ENCODE measurements at places on chromosomes 3 and 15.

GRCh38 chr3:149512073-149512782 is 37.7 kb downstream of the TM4SF4 start:
- peak; percentile 25 for DNase-seq

GRCh38 chr3:177516158-177517011 is 319.1 kb upstream of the TBL1XR1 start:
- DNase-seq = no peak

DNA sequence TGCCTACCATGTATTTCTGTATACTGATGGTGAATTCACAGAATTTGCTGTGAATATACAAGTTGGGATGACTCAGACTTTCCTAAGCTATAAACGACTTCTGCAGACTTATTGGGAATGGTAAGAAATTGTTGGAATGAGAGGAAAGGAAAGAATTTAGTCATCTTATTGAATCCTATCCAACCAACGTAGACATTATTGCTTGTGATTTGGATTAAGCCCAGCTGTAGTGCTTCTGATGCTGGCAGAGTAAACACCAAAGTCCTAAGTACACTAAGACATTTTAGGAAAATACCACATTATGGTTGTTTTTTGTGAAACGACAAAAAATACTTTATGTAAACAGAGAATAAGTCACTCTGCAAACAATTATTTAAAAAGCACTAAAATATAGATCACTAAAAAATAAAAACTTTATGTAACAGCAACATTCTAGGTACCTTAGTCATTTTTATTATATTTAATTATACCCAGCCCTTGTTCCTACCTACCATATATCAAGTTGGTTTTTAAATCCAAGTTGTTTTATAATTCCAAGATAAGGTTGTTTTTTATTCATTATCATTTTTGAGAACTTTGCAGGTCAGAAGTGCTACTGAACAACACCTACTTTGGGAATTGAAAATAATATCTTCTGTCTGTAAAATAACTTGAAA is 99.2 kb upstream of the MLF1 start:
- no peak for DNase-seq

DNA sequence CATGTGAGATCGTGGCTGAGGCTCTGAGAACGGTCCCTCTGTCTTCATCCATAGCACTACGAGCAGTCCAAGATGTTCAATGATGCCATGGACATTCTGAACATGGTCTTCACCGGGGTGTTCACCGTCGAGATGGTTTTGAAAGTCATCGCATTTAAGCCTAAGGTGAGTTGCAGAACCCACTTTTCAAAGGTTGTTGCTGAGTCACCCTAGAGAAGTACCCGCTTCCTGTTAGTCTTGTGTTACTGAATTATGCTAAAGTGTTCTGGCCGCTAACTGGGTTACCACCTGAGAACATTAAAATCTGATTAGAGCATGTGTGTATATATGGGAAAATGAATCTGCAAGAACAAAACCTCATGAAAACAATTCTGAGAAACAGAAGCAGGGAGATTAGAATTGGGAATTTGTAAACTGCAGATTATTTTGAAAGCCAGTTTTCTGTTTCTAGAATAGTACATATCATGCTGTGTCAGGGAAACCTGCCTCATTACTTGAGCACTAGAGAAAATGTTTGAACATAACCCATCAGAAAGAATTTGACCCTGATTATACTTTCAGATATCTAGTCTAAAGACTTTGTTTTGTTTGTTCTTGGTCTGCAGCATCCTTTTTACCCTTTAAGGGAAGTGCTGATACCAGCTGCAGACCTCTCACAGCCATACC is 92.6 kb downstream of the CHDH start:
- DNase-seq = no peak

- no peak for DNase-seq
Measured at GRCh38 chr15:99503411-99503810, 62.4 kb upstream of the MEF2A start.

DNA sequence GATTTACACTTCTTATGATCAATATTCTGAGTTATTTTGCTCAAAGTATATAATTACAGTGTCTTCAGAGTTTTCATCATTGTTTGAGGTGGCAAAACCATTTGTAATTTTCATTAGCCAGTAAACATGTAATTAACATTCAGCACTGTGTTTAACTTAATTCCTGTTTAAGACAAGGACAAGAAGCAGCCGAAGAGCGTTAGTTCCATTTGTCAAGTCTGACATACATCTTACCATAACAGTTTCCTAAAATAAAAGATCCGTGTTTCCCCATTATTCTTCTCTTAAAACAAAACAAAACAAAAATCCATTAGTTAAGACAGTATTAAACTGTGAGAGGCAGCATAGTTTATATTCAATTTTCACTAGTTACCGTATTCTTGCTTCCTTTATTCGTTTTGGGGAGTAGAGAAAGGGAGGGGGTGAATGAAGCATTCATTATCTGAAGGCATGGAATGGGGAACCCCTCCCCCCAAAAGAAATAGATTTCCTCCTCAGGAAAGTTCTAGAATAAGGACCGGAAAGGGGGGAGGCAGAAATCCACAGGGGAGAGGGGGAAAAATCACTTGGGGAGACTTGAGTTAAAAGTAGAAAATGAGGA is 5.5 kb upstream of the NR2F2 start:
- DNase-seq = no peak

- no peak for DNase-seq
Measured at GRCh38 chr3:79424811-79425210, 343.0 kb downstream of the ROBO1 start.

DNA sequence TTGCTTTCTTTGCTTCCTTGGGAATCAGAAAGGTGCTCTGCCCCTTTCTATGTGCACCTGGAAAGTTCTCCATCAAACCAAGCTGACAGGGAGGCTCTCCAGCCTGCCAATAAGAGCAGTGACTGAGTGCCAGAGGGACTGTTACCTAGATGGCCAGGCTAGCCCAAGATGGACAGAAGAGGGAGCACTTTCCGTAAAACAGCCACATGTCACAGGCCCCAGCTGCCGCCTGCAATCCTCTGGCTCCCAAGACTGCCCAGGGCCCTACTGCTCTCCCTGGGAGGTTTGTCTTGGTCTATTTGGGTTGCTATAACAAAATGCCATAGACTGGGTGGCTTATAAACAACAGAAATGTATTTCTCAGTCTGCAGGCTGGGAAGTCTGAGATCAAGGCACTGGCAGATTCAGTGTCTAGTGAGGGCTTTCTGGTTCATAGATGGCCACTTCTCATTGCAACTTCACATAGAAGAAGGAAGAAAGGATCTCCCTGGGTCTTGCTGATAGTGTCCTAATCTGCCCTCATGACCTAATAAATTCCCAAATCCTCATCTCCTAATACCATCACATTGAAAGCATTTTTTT is 72.3 kb downstream of the TAMM41 start:
- no peak for DNase-seq

DNA sequence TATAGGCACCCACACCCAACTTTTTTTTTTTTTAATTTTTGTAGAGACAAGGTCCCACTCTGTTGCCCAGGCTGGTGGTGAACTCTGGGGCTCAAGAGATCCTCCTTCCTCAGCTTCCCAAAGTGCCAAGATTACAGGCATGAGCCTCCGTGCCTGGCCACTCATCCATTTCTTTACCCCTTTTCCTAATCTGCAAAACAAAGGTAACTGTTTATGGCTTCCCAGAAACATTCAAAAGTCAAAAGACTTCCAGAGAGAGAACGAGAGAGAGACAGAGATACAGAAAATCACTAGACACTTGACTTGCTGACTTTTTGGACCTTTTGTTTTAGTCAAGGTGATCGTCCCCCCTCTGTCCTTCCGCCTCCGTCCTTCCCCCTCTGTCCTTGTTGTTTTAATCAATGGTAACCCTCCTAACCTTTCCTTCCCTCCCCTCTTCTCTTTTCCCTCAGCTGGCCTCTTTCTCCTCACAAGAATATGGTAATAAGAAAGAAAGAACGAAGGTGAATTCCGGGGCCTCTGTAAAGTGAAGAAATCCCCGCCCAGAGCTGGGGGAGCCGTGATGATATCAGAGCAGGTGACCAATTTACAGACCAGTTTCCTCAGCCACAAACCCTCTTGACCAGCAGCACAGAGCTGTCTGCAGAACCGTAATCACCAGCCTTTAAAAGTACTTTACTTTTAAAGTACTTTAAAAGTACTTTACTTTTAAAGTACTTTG is 21.9 kb downstream of the KLHL6 start:
- no peak for DNase-seq

DNA sequence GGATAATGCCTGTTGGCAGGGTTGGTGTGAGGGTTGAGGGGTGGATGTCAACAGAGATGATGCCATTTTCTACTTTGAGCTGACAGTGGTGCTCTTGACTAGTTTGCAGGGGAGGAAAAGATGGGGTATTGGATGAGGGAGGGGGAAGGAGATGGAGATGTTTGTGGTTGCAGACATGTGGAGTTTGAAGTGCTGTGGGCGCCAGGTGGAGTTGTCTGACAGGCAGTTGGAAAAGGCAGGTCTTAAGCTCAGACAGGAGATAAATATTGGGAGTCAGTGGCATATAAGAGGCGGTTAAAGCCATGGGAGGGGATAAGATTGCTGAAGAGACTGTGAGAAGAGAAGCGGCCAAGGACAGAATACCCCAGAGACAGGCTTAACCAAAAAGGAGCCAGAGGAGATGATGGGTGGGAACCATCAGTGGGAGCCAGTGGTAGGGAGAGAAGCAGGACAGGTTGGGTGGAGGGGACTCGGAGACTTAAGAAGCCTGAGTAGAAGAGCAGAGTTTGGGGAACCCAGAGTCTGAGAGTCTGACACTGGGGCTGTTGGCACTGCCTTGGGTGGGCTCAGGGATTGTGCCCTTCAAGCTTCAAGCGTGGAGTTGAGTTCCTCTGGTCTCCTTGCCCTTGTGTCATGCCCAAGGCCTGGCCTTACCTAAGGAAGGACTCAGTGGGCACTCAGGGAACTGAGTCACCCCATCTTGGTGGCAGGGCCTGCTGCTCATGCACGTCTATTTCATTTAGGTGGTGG is 13.9 kb downstream of the COPG1 start:
- DNase-seq = no peak

DNA sequence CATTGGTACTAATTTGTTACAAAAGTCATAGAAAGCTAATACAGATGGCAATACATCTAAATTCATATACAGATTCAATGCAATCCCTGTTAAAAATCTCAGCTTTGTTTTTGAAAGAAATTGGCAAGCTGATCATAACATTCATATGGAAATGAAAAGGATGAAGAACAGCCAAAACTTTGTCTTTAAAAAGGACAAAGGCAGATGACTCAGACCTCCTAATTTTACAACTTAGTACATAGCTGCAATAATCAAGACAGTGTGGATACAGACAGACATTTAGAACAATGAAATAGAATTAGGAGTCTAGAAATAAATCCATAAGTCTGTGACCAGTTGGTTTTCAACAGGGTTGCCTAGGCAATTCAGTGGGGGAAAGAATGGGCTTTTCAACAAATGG is 63.3 kb downstream of the AQP9 start:
- DNase-seq = no peak

- DNase-seq = no peak
Measured at GRCh38 chr15:93041159-93041547, 47.9 kb downstream of the RGMA start.

DNA sequence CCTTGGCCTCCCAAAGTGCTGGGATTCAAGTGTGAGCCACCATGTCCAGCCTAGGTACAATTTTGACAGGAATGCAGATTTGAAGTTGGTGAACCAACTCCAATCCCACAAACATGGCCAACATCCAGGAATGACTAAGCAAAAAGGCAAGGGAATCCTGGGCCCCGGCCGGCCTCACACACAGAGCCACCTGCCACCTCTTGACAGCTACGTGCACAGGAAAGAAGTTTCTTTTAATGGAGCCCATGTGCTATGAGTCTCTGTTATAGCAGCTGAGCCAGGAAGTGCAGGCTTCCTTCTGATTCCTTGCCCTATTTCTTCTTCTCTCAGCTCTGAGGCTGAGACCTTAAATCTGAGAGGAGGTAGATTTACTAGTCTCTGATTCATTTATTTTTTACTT is 8.8 kb downstream of the TMEM40 start:
- no peak for DNase-seq

DNA sequence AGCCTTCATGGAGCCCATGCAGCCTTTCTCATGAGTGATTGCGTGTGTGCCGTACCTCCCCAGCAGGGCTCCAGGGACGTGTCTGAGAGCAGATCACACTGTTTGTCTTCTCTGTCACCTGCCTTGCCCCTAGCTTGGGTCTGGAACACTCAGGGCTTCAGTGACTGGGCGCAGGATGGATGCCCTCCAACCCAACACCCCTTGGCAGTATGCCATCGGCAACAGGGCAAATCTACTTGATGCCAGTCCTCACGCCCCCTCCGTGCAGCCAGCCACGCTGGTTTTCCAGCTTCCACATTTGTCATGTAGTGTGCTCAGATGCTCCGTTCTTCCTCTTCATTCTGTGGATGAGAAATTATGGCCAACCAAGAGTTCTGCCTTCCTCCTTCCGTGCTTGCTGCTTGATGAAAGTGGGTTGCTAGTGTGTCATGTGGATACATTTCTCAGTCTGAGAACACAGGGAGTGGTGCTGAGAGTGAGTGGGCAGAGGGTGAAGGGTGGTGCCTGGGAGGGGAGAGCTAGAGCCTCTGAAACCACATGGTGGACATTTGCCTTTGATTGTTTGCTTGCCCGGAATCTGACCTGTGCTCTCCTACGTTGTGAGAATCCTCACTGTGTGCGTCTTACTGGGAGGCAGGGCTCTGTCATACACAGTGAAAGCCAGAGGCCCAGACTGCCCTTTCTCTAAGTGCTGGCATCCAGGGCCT is 97.2 kb downstream of the FAM43A start:
- no peak for DNase-seq

GRCh38 chr15:78641102-78641748 is at the start of gene CHRNB4:
Gene CHRNB4, minus strand, starts transcription at chr15:78641210. Its CDS starts 77 bp downstream, at chr15:78641133.
- no peak for DNase-seq

All from GM12892 (cell line).